ENCODE measurements at places on chromosomes 11 and 22. TPM values are rescaled to one million over a fixed set of nuclear protein-coding genes. Genes with fewer than 3 reads are reported as not detected.

Gene OR56A1
- not detected for polyA plus RNA-seq

Gene SPDYC
- polyA plus RNA-seq = not detected

Gene WT1
- not detected for polyA plus RNA-seq

Gene PKDREJ
- not detected for polyA plus RNA-seq

Gene MIOX
- not detected for polyA plus RNA-seq

Gene ANKK1
- polyA plus RNA-seq = 2.5 TPM
